ENCODE measurements at places on chromosomes 5 and 9. TPM values are rescaled to one million over a fixed set of nuclear protein-coding genes. Genes with fewer than 3 reads are reported as not detected.

CA9 gene
- polyA plus RNA-seq: 0.38 TPM

GRCh38 chr9:4292781-4293180 is 7.1 kb downstream of the GLIS3 start:
- no peak for DNase-seq

DNA sequence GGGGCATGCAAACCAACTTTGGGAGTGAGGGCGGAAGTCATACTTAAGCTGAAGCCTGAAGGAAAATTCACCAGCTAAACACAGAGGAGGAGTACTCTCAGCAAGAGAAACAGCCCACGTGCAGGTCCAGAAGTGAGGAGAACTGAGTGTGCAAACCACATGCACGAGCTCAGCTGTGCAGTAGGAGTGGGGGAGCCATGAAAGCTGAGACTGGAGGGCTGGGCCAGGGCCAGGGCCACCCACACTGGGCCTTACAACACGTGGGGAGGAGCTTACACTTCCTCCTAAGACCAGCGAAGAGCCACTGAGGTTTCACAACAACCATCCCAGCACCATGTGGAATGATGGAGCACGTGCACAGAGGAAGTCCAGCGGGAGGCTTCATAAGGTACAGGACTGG is 9.3 kb upstream of the WWC1 start:
- DNase-seq: no peak

GRCh38 chr9:126457890-126458289 is 131.3 kb downstream of the MVB12B start:
- DNase-seq: no peak

GRCh38 chr9:87167582-87167981 is 220.3 kb upstream of the GAS1 start:
- DNase-seq: no peak

DNA sequence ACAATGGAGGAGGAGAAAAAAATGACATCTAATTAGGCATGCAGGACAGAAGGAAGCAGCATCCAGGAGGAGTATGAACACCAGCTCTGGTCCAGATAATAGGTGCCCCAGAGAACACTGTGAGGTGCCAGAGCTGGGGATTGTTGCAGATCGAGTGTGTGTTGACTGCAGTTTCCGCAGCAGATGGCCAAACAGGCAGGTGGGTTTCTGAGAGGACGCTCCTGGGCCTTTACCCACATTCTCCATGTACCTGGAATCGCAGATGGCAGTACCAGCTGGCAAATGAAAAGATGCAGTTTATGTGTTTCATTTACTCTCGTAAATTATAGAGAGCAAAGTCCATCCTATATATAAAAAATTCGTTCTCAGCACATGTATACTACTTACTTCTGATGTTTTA is 182.2 kb upstream of the ISL1 start:
- no peak for DNase-seq

DNA sequence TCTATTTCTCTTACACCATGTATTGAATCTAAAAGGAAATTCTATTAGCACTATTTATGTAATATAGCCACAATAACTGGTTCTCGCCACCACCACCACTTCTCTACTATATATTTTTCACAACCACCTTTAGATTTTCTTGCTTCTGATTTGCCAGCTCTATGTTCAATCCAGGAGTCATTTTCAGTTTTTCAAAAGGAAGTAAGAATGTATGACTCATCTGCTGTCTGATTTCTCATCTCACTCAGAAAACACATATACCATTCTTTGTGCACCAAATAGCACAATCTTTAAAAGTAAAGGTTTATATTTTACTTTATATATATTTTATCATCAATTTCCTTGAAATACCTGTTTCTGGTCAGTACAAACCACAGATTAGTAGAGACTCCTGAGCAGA is 1127.5 kb downstream of the TAF11L14 start:
- no peak for DNase-seq

DNA sequence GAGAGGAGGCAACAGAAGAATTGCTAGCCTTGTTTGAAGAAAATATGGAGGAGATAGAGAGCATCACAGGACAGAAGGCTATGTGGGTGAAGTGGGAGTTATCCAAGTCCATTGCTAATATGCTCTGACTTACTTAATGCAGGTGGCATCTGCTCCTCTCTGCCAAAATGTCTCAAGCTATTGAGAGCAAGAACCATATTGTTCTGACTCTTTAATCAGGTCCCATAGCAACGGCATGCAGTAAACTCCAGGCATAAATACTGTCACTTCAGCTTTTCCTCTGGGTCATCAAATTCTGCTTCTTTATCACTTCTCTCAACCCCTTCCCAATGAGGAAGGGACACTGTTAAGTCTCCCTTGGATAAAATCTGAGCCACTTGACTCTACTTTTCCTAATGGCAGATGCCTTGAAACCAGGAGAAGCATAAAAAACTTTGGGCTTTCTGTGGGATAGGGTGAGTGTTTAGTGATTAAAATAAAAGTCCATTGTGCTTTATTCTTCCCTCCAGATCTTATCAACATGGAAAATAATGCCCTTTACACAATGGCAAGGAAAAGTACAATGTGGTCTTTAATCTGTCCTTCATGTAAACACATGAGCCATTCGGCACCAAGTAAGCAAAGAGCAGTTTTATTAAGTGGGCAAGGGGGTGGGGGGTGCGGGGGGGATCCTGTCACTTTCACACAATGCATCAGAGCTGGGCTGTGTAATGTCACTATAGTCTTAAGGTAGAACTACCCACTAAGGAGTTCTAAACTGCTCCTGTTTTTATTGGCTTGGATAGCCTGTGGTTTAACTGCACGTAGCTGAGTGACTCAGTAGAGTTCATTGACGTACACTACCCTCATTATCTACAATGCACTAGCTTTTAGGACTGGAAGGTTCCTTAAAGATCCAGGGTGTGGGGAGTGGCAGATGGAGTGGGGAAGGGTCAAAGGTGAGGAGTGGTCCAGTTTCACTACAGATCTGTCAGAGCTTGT is 71.0 kb upstream of the TARS1 start:
- no peak for DNase-seq
